GM04504 (cell line): ENCODE measurements at places on chromosomes 12 and 14.

DNA sequence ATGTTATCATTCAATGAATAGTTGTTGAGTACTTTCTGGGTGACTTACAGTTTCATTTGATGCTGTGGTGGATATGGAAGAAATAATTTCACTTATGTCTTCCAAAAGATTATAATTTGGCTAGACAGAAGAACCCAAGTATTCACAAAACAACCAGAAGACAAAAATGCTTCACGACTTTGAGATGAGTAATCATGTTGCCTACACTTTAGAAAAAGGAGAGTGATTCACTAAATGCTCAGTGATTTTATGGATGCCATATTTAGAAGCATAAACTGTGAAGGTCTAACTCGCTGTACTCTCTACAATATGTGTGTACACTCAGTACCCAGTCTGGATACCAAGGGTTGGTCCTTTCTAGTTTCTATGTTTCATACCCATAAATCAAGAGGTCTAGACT is 101.3 kb upstream of the E2F7 start:
- DNase-seq, result peak; percentile 24

- DNase-seq, result peak; percentile 39
Observed at GRCh38 chr14:51020024-51020710, 74.7 kb downstream of the TRIM9 start.

GRCh38 chr12:29807129-29807528 is 23.4 kb upstream of the TMTC1 start:
- DNase-seq, result no peak

GRCh38 chr12:89247967-89248366 is 104.3 kb downstream of the DUSP6 start:
- DNase-seq, result no peak

DNA sequence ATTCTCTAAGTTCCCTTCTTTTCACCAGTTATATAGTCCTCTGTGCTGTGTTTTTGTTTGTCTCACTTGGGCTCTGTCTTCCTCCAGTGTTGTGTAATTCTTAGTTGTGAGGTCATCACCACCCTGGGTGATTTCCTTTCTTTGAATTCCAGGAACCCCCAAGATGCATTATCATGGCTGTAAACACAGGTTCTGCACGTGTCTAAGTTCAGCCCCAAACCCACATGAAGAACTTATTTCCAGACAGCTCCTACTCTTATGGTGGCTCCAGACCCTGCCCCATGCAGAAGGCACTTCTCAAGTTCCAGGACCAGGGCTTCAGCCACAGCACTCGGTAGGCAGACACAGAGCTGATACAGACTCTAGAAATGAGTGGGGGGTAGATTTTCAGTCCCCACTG is 560.5 kb downstream of the BCL11B start:
- no peak for DNase-seq

DNA sequence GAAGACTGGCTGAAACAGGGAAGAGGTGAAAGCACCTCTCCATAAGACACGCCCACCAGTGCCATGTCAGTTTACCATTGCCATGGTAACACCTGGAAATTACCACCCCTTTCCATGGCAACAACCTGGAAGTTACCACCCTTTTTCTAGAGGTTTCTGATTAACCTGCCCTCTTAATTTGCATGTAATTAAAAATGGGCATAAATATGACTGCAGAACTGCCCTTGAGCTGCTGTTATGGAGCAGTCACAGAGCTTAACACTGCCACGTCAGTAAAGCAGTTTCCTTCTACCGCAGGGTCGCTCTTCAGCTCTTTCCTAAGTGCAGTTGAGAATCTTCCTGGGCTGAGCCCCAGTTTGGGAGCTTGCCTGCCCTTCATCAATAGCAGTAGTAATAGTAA is 55.2 kb downstream of the RASSF3 start:
- no peak for DNase-seq

DNA sequence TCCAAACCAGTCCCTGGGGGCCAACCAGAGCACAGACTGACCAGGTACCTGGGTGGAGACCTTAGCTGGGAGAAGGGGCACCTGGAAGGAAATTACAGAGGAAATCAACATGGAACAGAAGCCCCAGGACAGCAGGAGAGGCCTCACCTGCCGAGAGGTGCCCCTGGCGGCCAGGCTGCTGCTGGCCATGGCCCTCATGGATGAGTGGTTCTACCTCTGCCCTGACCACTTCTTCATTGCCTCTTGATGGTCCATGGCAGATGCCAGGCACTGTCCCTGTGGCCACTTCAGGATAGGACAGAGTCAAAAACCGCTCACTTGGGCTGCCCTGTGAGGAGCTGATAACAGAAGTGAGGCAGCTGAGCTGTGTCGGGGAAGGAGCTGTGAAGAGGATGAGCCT is 73.1 kb upstream of the GNG2 start:
- no peak for DNase-seq

GRCh38 chr12:22691319-22691718 is 66.3 kb downstream of the ETNK1 start:
- no peak for DNase-seq

GRCh38 chr14:95725685-95726336 is 11.9 kb upstream of the TCL1A start:
- no peak for DNase-seq

DNA sequence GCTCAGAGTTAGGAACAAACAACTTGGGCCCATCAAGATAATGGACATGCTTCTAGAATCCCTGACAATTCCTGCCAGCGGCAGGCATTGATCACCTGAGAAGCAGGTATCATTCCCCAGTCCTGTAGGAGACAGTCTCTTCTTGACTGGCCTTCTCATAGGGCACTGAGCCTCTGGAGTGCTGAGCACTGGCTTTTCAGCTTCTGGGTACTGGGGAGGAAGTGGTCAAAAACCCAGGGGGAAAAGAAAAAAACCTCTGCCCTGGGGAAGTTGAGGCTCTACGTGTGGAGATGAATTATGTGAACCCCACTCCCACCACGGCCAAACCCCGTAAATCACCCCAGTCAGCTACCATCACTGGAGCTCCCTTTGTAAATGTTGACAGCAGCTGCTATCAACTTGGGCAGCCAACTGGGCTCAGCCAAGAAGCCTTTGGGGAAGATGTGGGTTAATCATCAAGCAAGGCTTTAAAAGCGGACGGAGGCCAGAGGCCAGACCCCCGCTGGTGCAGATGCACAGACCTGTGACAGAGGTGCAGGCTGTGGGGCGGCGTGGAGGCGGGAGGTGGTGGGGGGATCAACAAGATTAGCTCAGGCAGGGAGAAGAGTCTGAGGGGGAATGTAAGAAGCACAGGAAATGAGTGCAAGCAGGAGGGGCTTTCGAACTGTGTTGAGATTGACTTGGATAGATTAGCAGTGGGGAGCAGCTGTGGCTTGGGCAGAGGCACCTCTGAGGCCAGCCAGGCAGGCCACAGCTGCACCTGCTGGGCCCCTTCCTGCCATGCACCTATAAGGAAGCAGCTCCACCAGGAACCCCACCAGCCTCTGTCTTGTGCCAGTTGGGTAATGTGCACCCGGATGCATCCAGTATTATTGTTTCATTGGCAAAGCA is 105.4 kb upstream of the HIF1A start:
- no peak for DNase-seq

GRCh38 chr12:19800884-19801283 is 361.6 kb downstream of the AEBP2 start:
- DNase-seq, result no peak

DNA sequence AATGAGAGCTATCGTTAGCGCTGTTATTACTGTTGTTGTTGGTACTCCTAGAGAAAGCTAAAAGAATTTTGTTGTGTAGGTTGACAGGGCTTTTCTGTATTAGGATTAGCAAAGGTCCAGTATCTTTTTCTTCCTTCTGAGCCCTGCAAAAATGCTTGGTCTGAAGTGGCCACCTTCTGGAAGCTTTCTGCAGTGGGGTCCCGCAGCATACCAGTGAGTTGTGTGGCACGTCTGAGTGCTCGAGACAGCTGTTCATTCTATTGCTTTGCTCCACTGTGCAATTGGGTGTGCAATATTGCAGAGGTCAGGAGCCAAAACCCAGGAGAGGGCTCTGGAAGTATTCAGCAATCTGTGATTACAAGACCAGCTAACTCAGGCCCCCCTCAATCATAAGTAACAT is 57.1 kb downstream of the CCDC60 start:
- DNase-seq, result no peak

DNA sequence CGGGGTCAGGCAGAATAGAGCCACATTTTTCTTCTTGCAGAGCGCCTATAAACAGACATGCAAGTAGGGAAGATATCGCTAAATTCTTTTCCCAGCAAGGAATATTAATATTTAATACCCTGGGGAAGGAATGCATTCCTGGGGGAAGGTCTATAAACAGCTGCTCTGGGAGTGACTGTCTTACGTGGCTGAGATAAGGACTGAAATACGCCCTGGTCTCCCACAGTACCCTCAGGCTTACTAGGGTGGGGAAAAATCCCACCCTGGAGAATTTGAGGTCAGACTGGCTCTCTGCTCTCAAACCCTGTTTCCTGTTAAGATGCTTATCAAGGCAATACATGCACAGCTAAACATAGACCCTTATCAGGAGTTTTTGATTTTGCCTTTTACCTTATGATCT is 262.3 kb downstream of the CEP128 start:
- DNase-seq, result no peak

GRCh38 chr14:50953502-50953901 is 9.2 kb upstream of the PYGL start:
- no peak for DNase-seq

DNA sequence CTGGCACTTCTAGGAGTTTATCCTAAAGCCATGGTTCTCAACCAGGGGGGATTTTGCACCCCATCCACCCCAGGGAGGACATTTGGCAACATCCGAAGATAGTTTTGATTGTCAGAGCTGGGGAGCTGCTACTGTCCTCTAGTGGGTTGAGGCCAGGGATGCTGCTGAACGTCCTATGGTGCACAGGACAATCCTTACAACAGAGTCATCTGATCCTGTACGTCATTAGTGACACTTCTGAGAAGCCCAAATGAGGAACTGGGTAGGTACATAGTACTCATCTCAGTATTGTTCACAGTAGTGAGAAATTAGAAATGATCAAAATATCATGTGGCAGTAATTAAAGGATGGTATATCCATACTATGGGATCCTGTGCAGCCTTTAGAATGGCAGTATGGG is 185.1 kb downstream of the CHST11 start:
- no peak for DNase-seq

DNA sequence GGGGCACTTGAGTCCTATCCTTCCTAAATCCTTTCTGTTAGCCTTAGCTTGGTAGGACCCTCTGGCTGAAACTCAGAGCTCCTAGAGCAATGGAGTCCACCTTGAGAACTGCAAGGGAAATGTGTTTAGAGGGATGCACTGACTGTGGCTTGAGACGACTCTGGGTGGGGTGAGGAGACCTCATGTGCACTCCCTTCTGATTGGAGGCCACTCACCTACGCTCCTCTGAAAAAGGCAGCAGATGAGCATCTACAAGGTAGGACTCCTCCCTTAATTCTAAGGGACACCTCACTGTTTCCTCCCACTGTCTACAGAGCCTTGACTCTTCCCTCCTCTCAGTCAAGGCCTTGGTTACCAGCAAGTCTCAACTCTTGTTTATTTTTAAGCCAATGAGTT is 1.0 kb downstream of the MAP3K12 start:
- DNase-seq, result no peak

DNA sequence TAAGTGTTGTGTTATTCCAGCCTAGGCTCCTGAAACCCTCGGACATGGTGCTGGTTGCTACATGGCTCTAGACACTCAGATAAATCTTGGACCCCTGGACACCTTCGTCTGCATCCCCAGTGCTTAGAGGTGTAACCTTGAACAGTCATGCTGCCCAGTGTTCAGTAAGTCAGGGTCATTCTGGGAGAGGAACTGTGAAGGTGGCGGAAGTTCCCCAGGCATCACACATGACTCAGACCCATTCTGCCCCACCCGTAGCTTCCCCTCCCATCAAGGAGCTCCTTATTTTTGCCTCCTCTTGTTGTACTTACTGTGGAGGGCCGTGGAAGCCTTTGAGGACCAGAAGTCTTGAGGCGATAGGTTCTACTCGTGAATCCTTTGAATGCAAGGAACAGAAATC is 18.1 kb upstream of the SSPN start:
- DNase-seq, result no peak

GRCh38 chr12:28824193-28824846 is 324.8 kb upstream of the FAR2 start:
- DNase-seq, result no peak

DNA sequence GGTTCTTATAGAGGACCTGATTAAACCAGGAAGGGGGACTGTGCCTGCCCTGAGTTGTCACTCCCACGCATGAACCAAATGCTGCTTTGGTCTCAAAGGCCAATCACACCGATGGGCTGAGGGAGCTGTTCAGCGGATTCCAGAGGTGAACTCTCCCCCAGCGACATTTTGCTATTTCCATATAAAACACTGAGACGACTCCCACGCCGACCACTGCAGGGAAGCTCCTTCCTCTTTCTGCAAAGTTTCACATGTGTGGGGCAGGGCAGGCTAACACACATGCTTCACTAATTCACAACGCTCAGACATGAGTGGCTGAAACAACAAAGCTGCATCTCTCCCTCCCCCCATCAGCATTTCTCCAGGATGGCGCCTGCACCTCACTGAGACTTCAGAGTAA is 37.8 kb upstream of the TMEM132D start:
- no peak for DNase-seq

DNA sequence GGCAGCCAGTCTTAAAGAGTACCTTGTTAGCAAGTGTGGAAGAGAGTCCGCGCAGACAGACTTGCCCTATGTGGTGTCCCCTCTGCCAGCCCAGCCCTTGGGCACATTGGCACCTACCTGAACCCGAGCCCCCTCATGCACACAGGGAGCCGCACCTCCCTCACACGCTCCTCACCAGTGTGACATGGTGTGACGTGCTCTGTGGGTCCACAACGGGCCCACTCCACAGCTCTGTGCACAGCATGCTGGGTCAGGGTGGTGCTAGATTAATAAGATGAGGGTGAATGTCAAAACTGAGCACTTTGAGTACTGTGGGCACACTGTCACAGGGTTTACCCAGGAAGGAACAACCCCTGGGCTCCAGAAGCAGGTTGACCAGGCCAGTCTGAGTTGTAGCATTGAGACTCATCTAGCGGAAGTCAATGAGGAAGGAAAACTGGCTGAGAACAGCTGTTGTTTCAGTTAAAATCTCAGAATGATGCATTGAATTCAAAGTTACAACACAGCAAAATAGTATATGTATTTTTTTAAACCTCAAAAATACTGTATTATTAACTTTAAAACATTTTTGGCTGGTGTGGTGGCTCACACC is 53.4 kb upstream of the AMN start:
- DNase-seq, result no peak

GRCh38 chr12:2560356-2560755 is 234.4 kb upstream of the FKBP4 start:
- DNase-seq, result no peak

DNA sequence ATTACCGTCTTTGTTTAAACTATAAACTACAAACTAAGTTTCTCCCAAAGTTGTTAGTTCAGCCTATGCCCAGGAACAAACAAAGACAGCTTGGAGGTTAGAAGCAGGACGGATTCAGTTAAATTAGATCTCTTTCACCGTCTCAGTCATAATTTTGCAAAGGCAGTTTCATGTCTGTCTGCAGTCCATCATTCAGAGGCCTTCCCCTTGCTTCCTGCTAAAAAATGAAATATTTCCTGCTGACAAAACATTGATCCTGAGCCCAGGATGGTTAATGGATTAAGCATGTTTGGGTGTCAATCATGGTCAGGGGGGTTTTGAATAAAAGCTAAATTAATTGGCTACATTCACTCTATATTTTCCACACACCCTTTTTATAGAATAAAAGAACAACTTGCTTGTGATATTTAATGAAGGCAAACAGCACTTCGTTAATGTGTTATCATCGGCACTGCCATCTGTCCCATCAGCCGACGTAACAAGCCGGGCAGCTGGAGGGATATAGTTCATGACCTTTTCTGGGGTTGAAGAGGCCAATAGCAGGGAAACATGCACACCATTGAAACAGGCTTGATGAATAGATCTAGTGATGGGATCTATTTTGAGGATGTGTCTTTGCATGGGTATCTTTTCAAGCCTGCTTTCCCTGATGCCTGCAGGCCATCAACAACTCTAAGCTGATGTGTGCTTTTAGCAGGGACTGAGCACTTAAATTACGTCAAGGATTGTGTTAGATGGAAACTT is 521.3 kb upstream of the TMEM132C start:
- no peak for DNase-seq
